ENCODE measurements at places on chromosomes 5 and 9.

DNA sequence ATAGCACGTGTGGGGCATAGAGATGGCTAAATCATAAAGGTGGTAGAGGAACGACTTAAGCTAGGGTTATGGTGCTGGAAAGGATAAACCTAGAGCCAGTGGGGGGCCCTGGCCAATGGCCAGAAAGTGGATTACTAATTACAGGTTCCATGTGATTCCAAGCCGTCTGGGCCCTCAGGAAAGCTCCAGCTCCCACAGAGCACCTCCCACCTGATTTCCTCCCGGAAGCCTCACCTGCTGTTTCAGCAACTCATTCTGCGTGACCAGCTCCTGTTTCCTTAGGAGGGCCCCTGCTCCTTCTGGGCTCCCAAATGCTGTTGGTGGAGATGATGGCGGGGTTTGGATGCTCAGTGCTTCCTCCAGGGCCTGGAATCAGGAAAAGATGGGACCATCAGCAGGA, 16.2 kb downstream of the GPX3 start:
- DNase-seq, result no peak

DNA sequence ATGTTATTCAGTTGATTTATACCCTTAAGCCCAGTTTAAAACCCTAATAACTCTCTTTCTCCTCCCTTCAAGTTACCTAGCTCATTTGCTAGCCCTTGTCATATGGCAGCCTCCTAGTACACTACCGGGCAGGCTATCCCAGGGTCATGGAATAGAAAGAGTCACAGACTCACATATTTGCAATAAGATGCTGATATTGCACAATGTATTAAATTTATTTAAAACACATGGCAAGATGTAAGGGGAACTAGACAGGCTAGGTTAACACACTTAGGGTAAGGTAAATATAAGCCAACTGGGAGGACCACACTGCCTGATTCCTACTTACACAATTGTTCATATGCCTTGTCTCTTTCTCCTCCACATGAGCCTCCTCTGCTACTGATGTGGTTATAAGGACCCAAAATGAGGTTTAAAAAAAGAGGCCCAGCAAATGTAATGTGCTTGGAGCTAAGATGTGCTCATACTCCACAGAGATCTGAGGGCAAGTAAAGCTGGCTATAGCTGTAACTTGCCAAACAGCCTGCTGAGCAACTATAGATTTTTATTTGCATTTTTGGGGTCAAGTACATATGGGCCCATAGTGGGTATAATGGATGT, 130.0 kb downstream of the ENC1 start:
- DNase-seq, result no peak

- DNase-seq, result no peak
Measured at GRCh38 chr5:154164249-154164581, 26.3 kb upstream of the GALNT10 start.

GRCh38 chr5:83568186-83568585, 96.6 kb downstream of the VCAN start:
- DNase-seq, result no peak

All from SW 1271 (cell line).